T-helper 2 cell (primary cell): ENCODE measurements at places on chromosomes 13 and 19.

- DNase-seq = no peak
These were observed 194.2 kb downstream of the NHLRC3 start for GRCh38 chr13:39232401-39232980.

- DNase-seq = no peak
These were observed 277.2 kb downstream of the NALCN start for GRCh38 chr13:101139081-101139480.

DNA sequence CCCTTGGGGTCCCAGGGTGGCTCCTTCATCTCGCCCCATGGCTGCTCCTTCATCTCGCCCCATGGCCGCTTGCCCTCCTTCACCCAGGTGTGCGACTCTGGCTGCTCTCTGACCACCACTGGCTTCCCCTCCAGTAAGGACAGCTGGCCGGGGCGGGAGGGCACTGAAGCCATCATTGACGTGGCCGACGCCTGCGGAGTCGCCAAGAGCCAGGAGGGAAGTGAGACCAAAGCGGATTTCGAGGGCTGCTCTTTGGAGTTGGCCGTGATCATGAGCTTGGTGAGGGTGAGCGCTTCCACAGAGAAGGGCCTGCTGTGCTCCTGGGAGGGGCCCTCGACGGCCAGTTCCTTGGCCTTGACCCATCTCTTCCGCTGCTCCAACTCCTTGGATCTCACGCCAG is 4.0 kb upstream of the COX6B2 start:
- no peak for DNase-seq

DNA sequence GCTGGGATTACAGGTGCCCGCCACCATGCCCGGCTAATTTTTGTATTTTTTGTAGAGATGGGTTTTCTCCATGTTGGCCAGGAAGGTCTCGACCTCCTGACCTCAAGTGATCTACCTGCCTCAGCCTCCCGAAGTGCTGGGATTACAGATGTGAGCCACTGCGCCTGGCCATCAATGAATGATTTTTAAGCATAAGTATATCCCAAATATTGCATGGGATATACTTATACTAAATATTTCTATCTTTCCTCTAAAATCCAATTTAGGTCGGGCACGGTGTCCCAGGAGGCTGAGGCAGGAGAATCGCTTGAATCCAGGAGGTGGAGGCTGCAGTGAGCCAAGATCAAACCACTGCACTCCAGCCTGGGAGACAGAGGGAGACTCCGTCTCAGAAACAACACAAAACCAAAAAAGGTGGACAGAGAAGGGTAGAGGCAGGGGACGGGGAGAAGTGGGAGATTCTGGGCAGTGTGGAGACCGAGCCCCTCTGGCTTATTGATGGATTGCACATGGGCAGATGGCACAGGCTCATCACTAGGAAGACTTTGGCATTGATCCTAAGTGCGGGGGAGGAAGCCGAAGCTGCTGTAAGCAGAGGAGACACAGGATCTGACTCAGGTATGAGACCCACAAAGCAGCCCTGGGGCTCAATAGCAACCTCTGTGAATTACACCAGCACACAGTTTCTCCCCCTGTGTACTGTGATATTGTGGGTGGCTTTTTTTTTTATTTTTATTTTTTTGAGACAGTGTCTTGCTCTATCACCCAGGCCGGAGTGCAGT is 13.5 kb downstream of the ARRDC5 start:
- DNase-seq = no peak

- DNase-seq = no peak
These were observed 23.5 kb downstream of the CDADC1 start for GRCh38 chr13:49271264-49271663.

- no peak for DNase-seq
These were observed at the start of gene DIRAS1 for GRCh38 chr19:2720777-2721569. Gene DIRAS1, minus strand, starts transcription at chr19:2721372. Its CDS starts 3,566 bp downstream, at chr19:2717806.

DNA sequence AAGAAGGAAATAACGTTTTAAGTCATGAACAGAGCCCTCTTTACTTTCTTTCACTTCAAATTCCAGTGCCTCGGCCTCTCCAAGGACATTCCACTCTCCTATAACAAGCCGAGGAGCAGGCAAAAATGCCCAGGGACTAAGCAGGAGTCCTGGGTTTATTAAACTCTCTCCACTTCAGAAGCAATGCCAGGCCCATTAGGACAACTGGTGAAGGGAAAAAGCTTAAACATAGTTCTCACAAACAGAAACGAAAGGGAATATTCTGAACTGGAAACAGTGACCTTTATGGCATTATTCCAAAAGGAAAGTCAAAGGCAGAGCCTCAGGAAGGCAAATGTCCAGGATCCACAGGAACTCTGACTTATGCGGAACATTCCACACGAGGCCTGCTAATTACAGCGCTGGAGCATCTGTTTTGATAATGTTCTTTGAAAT is 30.9 kb upstream of the MED4 start:
- no peak for DNase-seq
